ENCODE measurements at places on chromosomes 1 and 21.

DNA sequence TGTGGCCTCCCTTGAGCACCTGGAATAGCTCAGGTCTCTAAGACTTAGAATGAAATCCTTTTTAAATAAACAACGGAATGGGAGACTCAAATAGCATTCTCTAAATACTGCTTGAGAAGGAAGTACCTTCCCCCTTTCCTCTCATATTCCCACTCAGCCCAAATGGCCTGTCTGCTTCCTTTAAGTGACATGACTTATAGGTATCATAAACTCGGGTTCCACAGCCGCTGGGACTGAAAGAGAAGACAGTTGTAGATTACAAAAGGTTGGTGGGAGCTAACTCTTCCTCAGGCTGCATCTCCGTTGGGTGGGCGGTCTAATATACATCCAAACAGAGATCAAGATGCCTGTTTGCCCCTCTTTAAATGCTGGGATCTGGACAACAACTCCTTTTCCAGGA, 1.2 kb upstream of the HMCN1 start:
- DNase-seq, result no peak

- no peak for DNase-seq
These were observed 7.1 kb downstream of the MEX3A start for GRCh38 chr1:156075162-156075561.

GRCh38 chr1:228528612-228529011, 41.4 kb downstream of the RNF187 start:
- DNase-seq, result no peak

GRCh38 chr1:8193840-8194406, 124.0 kb upstream of the SLC45A1 start:
- DNase-seq, result no peak

DNA sequence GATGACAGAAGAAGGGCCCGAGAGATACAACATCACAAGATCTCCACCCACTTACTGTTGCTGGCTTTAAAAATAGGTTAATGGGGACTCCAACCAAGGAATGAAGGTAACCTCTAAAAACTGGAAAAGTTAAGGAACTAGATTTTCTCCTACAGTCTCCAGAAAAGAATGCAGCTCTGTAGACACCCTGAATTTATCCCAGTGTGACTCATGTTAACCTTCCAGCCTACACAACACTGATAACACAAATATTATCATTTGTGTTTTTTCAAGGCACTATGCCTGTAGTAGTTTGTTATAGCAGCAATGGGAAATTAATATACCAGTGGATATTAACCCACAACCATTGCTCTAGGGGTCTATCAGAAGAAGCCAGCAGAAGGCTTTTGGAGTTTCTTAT, 730.7 kb upstream of the ZP4 start:
- no peak for DNase-seq

DNA sequence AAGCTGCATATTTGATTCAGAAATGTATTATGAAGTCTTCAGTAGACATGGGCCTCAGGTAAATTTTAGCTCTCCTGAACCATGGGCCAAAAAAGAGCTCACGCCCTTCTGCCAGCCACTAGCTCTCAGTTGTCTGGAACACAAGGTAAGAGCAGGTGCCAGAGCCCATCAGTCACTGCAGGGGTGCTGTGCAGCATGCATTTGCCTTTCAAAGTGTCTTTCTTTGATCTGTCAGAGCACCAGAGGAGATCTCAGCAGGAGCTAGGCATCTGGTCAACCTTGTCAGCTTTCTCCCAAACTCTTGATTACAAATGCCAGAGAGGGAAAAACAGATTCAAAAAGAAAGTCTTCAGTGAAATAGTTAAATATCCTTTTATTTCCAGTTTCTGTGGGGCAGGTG, 332.3 kb downstream of the COL11A1 start:
- DNase-seq, result no peak

GRCh38 chr1:108645564-108646184, 15.2 kb downstream of the HENMT1 start:
- no peak for DNase-seq

- DNase-seq, result peak; percentile 93
These were observed 480.6 kb downstream of the CAMTA1 start for GRCh38 chr1:7265771-7266371.

DNA sequence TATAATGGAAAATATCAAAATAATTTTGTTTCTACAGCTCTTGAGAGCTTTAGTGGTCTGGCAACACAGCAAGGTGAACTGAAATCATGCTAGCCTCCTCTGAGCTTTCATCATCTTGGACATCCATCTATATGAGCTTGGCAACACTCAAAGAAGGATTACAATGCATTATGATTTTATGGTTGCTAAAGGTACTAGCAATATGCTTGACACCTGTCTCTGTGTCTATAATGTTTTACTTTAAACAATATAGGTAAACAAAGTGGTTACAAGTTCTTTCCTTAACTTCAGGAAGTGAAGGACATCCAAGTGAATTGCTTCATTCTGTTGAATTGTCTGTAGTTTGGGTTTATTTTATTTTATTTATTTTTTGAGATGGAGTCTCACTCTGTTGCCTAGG, 203.7 kb upstream of the RRP15 start:
- DNase-seq, result no peak

GRCh38 chr1:83901547-83902155, 97.3 kb downstream of the TTLL7 start:
- DNase-seq, result peak; percentile 34

GRCh38 chr1:17440827-17441168, 1.3 kb upstream of the RCC2 start:
- no peak for DNase-seq

DNA sequence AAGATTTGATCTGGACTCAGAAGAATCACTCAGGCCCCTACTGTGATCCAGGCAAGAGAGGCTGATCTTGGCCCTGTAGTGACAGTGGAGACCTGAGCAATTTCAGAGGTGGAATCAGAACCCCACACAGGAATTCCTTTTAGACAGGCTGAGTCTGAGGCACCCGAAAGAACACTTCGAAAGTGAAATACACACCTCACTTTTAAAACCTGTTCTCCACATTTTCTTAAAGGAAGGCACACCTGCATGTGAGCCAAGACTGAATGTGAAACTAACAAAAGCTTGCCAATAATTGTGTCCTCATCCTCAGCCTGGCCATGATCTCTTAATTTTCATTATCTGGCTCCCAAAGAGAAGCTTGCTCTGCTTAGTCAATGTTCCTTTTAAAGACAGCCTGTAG, 32.2 kb downstream of the SIPA1L2 start:
- DNase-seq, result no peak

DNA sequence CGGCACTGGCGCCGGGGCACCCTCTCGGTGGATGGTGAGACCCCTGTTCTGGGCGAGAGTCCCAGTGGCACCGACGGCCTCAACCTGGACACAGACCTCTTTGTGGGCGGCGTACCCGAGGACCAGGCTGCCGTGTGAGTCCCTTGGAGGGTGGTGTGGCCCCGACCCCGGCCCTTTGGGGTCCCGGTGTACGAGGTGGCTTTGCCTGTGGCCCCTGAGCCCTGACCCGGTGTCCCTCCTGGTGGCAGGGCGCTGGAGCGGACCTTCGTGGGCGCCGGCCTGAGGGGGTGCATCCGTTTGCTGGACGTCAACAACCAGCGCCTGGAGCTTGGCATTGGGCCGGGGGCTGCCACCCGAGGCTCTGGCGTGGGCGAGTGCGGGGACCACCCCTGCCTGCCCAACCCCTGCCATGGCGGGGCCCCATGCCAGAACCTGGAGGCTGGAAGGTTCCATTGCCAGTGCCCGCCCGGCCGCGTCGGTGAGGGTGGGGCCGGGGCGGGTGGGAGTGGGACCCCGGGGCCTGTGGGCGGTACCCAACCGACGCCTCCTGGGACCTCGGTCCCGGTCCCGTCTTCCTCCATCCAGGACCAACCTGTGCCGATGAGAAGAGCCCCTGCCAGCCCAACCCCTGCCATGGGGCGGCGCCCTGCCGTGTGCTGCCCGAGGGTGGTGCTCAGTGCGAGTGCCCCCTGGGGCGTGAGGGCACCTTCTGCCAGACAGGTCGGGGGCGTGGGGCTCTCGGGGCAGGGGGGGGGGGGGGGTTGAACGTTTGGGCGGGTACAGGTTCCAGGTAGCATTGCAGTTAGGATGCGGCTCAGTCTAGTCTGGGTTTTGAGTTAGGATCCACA, 24.6 kb downstream of the RNF223 start:
- no peak for DNase-seq

- no peak for DNase-seq
These were observed 189.2 kb downstream of the FOXD2 start for GRCh38 chr1:47627016-47627415.

DNA sequence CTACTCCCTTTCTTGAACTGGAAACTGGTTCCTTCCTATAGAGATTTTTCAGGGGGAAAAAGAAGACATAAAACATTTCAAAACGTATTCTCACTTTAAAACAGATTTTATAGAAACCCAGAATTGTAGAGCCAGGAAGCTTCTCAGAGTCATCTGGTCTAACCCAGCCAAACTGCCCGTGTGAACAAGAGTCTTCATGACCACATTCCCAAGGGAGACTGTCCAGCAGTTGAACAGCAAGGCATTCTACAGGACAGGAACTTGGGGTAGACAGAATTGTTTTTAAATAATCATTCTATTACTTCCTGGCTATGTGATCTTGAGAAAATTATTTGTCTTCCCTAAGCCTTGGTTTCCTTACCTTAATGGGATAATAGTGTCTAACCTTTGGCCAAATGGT, 163.5 kb upstream of the IVNS1ABP start:
- no peak for DNase-seq

- DNase-seq, result no peak
These were observed 30.8 kb downstream of the RSPH1 start for GRCh38 chr21:42465008-42465802.

DNA sequence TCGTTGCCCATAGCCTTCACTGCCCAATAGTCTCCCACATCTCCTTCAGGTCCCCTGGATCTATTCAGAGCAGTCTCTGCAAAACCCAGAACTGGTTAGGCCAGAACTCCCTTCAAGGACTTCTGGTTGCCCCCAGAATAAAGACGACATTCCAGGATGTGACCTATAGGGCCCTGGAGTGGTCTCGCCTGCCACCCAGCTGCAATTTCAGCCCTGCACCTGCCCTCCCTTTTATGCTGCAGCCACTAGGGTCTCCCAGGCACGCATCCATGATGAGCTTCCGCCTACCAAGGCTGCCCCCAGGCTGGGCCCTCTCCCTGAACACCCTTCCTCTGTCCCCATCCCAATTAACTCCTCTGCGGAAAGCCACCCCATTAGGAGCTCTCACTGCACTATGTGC, 7.2 kb upstream of the TSPEAR start:
- no peak for DNase-seq

DNA sequence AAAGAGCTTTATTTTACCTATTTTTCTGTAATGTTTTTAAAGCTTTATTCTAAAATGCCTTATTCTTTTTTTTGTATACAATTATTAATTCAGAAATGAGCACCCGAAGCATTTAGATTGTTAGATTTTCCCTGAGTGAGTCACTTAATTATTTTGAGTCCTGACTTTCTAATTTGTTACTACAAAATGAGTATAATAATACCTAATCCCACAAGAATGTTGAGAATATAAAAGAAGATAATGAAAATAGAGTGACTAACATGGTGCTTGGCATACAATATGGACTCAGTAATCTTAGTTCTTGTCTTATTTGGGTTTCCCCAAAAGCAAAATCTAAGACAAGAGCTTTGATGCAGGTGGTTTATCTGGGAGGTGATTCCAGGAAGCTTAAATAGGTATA, 142.2 kb downstream of the LHX8 start:
- DNase-seq, result peak; percentile 54

DNA sequence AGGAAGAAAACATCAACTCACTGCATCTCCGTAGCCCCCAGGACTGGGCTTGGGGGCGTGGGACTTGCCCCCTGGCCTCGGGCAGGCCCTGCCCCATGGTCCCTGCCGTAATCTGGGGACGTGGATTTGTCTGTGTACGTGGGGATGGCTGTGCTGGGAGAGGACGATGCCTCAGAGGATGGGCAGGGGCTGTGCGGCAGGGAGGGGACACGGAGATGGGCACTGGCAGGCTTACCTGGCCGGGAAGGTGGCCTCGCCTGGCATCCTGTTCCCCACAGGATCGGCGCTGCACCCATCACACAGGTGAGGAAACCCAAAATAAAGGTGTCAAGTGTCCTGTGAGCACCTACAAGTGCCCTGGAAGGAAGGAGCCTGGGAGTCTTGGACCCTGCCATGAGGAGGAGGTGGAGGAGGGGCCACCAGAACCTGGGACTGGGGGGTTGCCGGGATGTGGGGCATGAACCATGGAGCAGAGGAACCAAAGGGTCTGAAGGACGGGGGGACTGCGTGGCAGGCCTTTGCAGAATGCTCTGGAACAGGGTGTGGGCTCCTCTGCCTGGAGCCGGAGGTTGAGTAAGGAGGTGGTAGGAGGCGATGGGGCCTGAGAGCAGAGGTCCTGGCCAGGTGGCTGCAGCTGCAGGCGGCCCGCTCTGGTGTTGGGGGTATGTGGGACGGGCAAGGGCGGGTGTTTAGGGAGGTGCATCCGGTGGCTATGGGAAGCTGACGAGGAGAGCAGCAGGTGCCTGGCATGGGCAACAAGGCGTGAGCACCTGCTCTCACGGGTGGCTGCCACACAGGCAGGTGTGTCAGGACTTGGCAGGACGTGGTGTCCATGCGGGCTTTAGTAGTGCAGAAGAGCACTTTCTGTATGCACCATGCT, 27.8 kb upstream of the LRRC3 start:
- no peak for DNase-seq

GRCh38 chr21:42169758-42170157, 49.2 kb upstream of the ABCG1 start:
- DNase-seq, result no peak

- DNase-seq, result peak; percentile 93
These were observed 50.1 kb downstream of the TIAM1 start for GRCh38 chr21:31293986-31294385.

DNA sequence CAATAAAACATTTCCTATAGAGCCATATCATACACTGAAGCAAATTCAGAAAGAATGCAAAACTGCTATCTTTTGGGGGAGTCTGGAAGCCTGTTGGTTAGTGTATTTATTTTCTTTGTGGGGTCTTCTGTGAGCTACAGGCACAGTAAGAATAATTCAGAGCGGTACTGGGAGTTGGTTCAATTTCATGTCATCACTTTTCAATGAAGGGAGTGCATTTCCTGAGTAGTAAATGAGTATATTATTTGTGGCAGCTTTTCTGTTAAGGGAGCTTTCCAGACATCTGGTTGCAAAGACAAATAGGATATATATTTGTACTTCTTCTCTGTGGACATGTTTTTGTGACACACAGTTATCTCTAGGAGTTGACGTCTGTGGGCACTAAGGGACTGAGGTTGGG, 130.6 kb downstream of the HUNK start:
- DNase-seq, result no peak

- DNase-seq, result no peak
These were observed 214.6 kb downstream of the GRIK1 start for GRCh38 chr21:29725025-29725736.

- no peak for DNase-seq
These were observed 18.5 kb downstream of the CSF1 start for GRCh38 chr1:109929170-109929569.
